ENCODE measurements at places on chromosomes 11 and 22. TPM values are rescaled to one million over a fixed set of nuclear protein-coding genes. Genes with fewer than 3 reads are reported as not detected.

NKAPD1 gene
- 29.8 TPM for total RNA-seq

GRCh38 chr11:110207123-110207522, 89.3 kb downstream of the RDX start:
- DNase-seq = no peak

CLDN5 gene
- total RNA-seq = not detected

GRCh38 chr22:24051028-24051427, 39.9 kb downstream of the CABIN1 start:
- DNase-seq = no peak

GRCh38 chr11:8719211-8719649, 36.6 kb downstream of the RPL27A start:
- DNase-seq = peak; percentile 98

DNA sequence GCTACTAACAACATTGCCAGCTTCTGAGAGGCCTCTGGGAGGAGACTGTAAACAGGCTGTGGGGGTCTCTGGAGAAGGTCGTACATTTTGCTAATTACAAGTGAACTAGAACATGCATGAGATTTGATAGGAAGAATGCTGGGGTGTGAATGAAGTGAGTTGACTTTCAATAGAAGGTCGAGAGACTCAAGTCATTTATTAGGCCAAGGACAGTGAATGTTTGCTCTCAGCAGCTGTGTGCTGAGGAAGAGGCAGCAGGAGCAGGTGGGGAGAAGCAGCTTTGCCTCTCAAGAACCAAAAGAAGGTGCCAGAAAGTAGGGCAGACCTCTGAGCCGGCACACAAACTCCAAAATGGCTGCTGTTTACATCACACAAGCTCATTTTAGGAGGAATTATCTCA, 91.7 kb downstream of the PIWIL4 start:
- DNase-seq = no peak

F2 gene
- total RNA-seq = not detected

DNA sequence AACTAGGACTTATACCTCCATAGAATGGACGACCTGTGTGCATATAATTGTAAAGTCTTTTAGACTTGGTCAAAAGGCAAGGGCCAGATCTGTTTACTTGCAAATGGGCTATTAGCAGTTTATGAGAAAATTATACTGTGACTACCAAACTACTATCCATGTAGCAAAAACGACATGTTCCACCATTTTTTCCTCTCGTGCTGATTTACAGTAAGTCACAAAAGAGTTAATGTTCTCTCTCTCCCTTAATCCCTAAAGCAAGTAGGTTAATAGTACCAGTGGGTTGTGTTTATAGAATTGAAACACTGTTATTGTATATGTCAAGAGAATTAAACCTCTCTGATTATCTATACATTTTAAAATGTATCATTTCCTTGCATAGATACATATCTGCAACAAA, 147.3 kb downstream of the MAML2 start:
- DNase-seq = no peak

- DNase-seq = no peak
Observed at GRCh38 chr22:48980918-48981317, 846.8 kb downstream of the BRD1 start.

KRTAP5-8 gene
- not detected for total RNA-seq

MS4A6E gene
- total RNA-seq = 25.8 TPM

TYMP gene
- total RNA-seq = 12.6 TPM

GRCh38 chr22:36156515-36157419, 3.8 kb downstream of the APOL3 start:
- DNase-seq = peak; percentile 84

DGAT2 gene
- total RNA-seq = 11.3 TPM

GRCh38 chr11:73048446-73048845, 93.7 kb downstream of the FCHSD2 start:
- DNase-seq = no peak

- DNase-seq = peak; percentile 63
Observed at GRCh38 chr11:65973439-65974110, 12.0 kb downstream of the SART1 start.

DNA sequence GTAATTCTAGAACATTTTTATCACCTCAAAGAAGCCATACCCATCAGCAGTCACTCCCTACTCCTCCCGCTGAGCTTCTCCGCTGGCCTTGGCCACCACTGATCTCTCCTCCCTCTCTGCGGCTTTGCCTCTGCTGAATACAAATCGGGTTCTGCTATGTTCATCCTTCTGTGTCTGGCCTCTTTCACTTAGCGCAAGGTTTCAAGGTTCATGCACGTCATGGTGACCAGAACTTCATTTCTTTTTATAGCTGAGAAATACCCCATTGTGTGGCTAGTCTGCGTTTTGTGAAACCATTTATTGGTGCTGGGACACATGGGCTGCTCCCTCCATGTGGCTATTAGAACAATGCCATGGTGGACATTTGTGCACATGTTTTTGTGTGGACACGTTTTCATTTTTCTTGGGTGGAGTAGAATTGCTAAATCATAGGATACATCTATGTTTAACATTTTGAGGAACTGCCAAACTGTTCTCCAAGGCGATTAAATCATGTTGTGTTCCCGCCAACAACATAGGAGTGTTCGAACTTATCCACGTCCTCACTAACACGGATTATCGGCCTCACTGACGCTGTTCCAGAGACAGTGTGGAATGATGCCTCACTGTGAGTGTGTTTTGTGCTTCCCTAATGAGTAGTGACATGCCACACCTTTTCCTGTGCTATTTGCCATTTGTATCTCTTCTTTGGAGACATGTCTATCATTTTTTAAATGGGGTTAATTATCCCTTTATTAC, 24.2 kb upstream of the KRTAP5-6 start:
- DNase-seq = no peak

DNA sequence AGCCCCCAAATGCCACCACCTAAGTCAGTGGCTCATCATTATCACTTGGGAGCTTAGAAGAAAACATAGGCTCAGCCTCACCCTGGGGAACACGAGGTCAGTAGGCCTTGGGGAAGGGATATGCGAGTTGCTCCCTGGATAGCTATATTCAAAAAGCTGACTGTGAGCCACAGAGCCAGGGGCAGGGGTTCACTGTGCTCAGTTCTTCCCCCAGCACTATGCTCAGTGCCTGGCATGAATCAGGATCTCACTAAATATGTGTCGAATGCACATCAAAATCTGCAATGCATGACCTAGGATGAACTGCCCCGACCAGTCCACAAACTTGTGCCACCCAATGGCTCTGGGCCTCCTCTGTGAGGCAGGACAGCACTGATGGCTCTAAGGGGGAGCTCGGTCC, 35.1 kb downstream of the THOC5 start:
- DNase-seq = no peak

- DNase-seq = no peak
Observed at GRCh38 chr11:127653076-127653475, 652.5 kb upstream of the KIRREL3 start.

BTBD18 gene
- total RNA-seq = not detected

DNA sequence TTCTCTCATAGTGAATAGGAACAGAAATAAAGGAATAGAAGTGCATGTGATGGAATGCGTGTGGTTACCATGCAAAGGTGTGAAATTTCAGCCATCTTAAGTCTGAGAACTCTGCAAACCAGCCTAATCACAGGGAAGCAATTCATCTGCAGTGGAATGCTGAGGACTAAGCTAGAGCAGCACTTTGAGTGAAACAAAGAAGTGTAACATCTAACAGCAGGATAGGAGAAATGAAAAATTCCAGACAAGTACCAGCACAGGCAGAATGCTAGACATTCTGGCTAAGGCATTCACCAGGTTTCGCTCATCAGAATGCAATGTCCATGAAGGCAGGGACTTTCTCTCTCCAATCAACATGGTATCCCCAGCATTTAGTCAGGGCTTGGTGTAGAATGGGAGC, 41.2 kb upstream of the SLC36A4 start:
- no peak for DNase-seq

FAT3 gene
- 1.2 TPM for total RNA-seq

SPA17 gene
- total RNA-seq = 43.4 TPM

OR2AG2 gene
- total RNA-seq = not detected

CRYAB gene
- 1.7 TPM for total RNA-seq

GRCh38 chr22:36239150-36239400, 252 bp downstream of the APOL2 start:
- no peak for DNase-seq

DNA sequence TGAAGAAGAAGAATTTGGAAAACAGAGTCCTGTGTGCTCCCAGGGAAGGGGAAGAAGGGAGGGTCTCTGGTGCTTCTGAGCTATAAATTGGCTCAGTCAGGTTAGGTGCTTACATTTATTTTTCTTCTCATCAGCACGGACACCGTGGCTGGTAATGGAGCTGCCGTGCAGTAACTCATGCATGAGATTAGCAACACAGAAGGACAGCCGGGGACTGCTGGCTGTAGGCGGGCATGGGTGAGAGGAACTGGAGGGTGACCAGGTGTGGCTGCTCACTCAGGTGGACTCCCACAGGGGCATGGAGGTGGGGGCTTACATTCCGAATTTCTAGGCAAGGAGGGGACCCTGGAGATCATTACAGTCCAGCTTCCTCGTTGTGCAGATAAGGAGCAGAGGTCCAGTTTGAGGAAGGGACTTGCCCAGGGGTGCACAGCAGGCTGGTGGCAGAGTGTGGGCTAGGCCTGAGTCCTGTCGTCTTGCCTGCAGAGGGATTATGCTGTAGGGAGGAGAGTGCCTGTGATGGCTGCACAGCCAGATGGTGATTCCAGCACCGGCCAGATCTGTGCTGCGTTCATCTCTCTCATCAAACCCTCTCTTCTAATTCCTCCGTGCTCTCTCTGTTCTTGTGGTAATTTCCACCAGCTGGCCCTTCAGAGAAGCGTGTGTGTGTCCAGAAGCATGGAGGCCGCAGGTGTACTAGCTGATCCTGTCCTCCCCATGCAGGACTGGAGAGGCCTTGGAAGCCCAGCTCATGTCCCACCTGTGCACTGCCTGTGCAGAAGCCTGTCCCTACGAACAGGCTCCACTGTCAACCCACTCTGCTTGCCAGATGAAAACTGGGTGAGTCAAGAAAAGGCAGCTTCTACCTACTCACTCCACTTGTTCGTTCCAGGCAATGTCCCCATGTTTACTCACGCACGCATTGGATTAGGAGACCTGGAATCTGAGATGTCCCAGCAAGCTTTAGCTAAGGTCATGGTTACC, 78.9 kb downstream of the NTM start:
- DNase-seq = no peak

DNA sequence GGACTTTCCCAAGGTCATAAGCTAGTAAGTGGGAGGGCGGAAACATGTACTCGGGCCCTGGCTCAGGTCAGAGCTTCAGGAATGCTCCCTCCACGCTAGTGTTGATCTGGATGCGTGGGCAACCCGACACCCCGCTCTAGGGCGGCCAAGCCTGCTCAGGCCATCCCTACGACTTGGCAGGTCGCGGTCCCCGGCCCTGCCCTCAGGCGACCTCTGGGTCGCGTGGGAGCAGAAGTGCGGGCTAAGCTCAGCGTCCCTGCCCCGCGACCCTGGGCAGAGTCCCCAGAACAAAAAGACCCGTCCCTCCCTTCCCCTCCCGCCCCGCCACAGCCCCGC, 781 bp upstream of the TEF start:
- DNase-seq = peak; percentile 80

GRCh38 chr11:111906680-111907079, 4.9 kb downstream of the CRYAB start:
- DNase-seq = no peak

CBX6 gene
- 12.2 TPM for total RNA-seq

- no peak for DNase-seq
Observed at GRCh38 chr11:113351068-113351450, 36.5 kb upstream of the ANKK1 start.

OR51E2 gene
- not detected for total RNA-seq

DNA sequence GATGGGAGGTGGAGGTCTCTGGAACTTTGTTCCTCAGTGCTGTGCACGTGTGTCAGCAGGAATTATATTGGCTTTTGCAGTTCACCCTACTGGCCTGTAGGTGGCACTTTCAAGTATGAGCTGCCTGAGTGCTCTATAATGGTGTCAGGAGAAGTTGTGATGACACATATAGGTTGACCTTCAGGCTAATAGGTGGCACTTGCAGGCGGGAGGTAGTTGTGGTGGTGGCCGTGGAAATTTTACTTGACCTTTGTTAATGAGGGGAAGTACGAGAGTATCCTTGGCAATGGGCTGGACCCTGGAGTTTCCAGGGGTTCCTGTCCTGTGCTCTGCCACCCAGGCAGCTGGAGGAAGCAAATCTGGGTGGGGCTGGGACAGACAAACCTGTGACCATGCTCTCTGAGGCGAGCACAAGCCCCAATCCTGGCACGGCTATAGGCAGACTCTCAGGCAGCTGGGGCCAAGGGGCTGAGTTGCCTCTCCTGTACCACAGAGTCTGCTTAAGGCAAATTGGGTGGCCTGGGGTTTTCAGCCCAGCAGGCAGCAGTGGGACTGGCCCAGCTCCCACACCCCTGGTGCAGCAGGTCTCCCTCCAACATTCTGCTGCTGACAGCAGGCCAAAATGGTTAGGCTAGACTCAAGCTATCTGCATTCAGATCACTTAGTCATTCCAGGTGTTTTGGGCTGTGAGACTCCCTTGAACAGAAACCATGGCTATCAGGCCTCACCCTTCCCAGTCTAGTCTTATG, 147.5 kb upstream of the CTSC start:
- peak; percentile 83 for DNase-seq

DNA sequence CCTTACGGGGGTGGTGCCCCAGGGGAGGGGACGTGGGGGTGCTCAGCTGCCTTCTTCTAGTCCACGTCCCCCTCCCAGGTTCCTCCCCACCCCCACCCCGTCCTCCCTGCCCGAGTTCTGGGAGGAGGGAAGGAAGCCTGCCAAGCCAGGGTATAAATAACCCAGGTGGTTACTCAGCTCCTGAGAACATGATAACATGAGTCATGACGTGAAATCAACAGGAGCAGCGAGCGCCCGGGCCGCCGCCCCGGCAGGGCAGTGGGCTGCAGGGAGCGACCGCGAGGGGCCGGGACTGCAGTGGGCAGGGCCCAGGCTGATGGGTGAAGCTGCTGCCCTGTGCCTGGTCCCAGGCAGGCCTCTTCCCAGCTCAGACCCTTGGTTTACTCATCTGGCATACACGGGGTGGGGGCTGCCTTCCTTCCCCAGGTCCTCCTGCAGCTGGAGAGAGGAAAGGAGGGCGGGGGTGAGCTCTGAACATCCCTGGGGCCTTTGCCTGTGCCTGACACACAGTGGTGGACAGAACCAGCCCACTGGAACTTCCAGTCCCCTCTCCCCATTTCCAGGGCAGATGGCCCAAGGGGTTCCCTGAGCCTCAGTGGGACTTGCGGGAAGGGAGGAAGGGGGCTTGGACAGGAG, 8.8 kb upstream of the PDGFB start:
- DNase-seq = peak; percentile 92

GRCh38 chr11:117874910-117875381, 1.5 kb downstream of the FXYD6 start:
- DNase-seq = no peak

- peak; percentile 96 for DNase-seq
Observed at GRCh38 chr22:31829505-31829904, 75.7 kb downstream of the DEPDC5 start.

DNA sequence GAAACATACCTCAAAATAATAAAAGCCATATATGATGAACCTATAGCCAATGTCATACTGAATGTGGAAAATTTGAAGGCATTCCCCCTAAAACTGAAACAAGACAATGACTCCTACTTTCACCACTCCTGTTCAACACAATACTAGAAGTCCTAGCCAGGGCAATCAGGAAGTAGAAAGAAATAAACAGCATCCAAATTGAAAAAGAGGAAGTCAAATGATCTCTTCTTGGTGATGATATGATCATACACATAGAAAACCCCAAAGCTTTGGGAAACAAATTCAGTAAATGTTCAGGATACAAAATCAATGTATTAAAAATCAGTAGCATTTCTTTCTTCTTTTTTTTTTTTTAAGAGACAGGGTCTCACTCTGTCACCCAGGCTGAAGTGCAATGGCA, 109.9 kb downstream of the DLG2 start:
- DNase-seq = no peak

SERPING1 gene
- total RNA-seq = 17.0 TPM

PRR33 gene
- not detected for total RNA-seq

SLC22A6 gene
- not detected for total RNA-seq

- no peak for DNase-seq
Observed at GRCh38 chr11:12179019-12179418, 68.6 kb downstream of the MICAL2 start.

Measured in M059J (cell line).